Hippocampal formation (tissue), 2 donors: ENCODE measurements at places on chromosomes 6 and 20.
A peak's percentile ranks its signal among the peaks of the same experiment; 100 is the strongest.

GRCh38 chr6:2230659-2231277 lies 14.6 kb downstream of the GMDS start:
- no peak for DNase-seq

GRCh38 chr6:75344455-75344854 lies 59.9 kb upstream of the TMEM30A start:
- no peak for DNase-seq

DNA sequence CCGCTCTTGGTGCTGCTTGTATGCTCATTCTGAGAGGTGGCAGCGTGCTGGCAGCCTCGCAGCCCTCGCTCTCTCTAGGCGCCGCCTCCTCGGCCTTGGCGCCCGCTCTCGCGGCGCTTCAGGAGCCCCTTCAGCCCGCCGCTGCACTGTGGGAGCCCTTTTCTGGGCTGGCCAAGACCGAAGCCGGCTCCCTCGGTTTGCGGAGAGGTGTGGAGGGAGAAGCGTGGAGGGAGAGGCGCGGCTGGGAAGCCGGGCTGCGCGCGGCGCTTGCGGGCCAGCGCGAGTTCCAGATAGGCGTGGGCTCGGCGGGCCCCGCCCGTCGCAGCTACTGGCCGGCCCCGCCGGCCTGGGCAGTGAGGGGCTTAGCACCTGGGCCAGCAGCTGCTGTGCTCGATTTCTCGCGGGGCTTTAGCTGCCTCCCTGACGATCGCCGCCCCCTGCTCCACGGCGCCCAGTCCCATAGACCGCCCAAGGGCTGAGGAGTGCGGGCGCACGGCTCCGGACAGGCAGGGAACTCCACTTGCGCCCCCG lies 19.5 kb upstream of the FAM8A1 start:
- no peak for DNase-seq

DNA sequence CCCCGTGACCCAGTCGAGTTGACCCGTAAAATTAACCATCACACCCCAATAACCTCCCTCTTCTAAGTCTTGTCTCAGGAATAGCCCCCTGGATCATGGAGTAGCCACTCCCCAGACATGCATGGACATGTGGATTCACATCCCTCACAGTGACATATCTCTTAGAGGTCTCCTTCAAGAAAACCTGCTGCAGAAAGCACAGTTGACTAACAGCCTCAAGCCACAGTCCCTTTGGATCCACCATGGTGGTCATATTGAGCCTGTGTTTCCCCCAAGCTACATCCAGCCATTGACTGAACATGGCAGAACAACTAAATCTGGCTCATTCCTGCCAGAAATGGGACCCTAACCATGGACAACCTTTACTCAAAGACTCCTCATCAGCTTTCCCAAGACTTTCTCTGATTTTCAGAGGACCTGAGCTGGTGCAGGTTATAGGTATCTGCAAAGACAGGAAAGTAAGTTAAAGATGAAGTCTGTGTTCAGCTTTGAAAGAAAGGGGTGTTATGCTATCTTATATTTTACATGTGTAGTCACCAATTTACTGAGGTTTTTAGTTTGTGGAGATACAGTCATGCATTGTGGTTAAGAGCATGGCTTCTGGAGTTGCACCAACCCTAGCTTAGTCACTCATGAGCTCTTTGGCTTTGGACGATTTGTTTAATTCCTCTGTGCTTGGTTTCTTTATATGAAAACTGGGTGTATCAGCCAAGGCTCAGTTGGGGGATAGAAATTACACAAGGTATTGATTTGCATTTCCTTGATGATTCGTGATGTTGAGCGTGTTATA lies 219.1 kb downstream of the MYLK4 start:
- DNase-seq, result no peak

DNA sequence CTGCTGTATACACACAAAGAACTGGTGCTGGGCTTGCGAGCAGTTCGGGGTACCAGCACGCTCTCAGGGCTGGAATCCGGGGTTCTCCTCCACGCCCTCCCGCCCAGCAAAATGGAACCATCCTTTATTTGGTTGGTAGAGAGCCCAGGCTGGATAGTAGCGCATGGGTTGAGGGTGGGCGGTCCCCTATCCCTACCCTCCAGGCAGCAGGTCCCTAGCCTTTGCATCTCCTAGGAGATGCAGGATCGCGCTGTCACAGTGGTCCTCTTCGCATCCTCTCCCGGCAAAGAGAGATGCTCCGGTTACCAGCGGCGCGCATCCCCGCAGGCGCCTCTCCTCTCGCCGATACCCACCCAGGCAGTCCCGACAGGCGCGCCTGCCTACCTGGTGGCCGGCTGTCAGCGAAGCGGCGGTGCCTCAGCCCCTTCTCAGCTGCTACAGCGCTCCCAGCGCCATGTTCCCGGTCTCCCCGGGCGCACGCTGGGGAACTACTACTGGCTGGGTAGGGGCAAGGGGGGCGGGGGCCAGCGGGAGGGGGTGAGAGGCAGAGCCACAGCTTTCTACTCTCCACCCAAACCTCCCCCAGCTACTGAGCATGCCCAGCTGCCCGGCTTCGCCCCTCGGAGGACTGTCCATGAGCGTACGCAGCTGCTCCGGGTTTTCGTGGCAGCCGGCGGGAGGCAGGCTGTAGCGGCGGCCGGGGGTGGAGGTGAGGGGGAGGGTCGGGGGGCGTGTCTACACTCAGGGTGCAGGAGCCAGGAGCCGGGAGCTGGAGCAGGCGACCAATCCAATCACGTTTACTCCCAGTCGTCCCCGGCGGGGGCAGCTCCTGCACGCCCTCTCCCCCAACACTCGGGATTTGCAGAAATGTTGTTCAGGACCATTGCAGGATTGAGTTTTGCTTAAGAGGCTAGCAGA lies at the start of gene PAK5:
PAK5 (minus strand) TSS at position 699 of the 918 bp plus-strand sequence. CDS start 194,748 bp downstream, outside the sequence.
- peak; percentile 60 for DNase-seq

DNA sequence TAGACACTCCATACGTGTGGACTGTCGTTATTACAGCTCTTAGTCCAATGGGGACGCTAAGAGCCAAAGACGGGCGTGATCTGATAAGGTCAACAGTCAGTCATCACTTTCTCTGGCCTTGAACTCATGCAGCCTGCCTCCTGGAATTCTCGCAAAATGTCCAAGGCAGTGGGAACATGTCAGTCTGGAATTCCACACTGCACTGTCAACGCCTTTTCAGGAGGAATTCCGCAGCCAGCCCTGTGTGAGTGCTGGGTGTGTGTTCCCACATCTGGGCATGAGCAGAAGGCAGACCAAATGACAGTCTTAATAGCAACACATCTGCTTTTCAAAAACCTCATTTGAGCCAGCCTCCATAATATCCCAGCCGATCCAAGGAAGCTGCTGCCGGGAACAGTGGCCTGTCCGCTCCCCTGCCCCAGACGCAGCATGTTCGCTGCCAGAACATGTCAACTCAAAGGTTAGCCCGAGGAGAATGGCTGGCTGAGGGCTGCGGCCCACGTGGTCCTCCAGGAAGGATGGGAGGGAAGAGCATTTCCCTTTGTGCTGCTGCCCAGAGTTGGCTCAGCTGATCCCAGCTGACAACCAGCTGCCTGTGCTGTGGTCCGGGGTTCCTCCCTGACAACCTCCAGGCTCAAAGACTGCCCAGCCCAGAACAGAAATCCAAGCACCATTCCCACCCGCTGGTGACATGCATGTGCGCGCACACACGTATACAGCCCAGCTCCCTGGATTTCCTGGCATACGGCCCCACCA lies 103.1 kb downstream of the SULF2 start:
- no peak for DNase-seq

DNA sequence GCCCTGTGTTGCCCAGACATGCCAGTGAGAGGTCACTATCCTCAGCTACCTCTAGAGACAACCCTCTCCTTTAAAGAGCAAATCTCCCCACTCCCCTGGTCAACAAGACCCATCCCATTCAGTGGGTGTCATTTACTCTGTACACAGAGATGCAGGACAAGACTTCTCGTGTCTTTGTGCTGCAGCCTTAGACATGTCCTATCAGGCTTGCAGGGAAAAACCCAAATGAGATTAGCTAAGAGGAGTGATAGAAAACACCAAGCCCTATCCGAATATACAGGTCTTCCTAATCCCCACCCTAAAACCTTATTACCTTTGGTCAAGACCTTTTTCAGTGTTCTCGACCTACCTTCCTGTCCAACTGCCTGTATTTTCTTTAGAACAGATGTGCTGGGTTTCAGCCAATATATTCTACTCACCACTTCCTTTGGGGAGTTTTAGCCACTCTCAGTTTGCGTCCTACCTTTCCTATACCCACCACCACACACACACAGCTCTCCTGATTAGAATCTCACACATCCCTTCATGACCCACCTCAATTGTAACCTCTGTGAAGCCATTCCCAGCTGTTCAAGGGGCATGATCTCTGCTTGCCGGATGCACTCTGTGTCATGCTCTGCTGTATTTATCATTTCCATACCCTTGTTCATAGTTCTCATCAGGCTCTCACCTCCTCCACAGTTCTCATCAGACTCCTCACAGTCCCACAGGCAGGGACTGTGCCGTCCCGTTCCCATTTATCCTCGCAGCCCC lies 39.7 kb downstream of the TRAM2 start:
- no peak for DNase-seq

- DNase-seq, result no peak
These were observed 18.8 kb downstream of the MAP3K4 start for GRCh38 chr6:161010418-161010817.

- no peak for DNase-seq
These were observed 375.2 kb upstream of the MARCKS start for GRCh38 chr6:113481910-113482309.

DNA sequence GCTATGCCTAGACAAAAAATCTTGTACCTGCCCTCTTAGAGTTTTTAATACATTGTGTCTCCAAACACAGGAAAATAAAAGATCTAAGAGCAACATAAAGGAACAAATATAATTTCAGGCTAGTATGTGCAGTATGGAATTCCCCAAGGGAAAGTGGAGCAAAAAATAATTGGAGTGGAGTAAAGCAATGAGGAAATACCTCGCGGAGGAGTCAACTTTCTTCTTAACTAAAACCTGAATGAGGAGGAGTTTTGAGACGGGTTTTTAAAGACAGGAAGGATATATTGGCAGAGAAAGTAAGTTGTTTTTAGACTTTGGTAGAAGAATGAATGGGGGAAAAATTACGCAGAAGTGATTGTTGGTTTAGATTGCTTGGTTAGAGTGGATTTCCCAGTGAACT lies 14.0 kb downstream of the HIVEP1 start:
- no peak for DNase-seq

- DNase-seq, result no peak
These were observed 16.4 kb downstream of the PIGT start for GRCh38 chr20:45432294-45432693.

DNA sequence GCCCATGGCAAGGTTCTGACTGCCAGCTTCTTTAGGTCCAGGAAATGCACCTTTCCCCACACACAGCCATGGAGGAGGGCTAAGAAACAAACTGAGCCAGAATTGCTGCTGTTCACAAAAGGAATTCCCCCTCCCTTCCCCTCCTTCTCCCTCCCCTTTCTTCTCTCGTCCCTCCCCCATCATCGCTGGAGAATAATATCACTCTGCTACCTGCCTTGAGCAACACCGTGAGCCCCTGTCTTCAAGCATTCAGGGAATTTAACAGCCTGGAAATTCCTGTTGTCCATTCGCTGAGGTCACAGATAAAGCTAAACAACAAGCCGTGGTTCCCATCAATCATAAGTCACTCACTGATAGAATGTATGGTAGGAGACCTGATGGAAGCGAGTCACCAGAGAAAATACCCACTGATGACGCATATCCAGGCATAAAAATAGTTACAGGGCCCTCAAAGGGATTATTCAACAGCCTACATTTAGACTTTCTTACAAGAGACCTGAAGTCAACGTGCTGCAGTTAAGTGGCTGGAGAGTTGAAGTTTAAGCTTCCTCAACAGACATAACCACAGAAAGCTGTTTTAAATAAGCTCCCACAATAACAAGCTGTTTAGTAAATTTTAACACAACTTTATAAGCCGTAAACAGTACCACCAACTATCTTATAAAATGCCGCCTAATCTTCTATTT lies 59.7 kb downstream of the HIVEP2 start:
- peak; percentile 53 for DNase-seq

- DNase-seq, result no peak
These were observed 10.4 kb upstream of the RPF2 start for GRCh38 chr6:110971468-110971867.
